ENCODE measurements at places on chromosomes 3 and 15. TPM values are rescaled to one million over a fixed set of nuclear protein-coding genes. Genes with fewer than 3 reads are reported as not detected.

DNA sequence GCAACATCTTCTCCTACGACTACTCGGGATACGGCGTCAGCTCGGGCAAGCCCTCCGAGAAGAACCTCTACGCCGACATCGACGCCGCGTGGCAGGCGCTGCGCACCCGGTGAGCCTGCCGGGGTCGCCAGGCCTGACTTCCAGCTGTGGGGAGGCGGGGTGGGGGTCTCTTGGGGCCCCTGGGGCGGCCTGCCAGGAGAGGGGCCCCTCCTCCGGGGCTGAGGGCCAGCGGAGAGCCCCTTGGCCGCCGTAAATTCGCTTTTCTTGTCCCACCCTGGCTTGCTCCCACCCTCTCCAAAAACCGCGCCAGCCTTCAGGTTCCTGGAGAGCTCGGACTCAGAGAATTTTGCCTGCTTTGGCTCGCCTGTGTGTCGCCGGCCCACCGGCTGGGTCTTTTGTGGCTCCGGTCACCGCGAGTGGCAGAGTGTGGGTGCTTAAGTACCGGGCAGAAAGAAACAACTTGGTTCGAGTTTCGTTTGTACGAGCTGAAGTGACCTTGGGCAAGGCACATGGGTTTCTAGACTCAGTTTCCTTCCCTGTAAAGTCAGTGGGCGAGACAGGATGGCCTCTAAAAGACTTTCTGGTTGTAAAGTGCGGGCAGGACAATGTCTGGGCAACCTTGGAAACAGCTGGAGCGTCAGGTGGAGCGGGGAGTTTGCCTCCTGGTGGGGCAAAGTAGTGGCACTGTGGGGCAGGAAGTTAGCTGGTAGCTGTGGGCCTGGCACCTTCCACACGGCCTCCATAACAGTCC, 976 bp downstream of the ABHD17C start:
- no peak for DNase-seq

- DNase-seq: no peak
Measured at GRCh38 chr15:39556461-39556860, 24.4 kb upstream of the THBS1 start.

GRCh38 chr3:65685621-65686235, 353.0 kb downstream of the MAGI1 start:
- DNase-seq: peak; percentile 36

DNA sequence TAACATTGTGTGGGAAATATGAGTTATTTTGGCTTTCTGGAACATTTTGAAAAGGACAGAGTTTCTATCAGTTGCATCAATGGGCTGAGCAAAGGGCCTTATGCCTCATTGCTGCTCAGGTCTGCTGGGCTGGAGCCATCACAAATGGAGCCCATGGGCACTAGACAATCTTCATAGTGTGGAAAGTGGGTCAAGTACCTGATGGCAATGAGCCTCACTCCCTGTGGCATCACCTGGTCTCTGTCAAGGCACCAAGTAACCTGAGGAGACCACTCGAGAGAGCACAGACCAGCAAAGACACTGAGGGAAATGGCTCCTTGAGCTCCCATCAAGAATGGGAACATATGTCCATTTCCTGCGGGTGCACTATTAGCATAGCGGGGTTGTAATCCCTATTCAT, 96.7 kb upstream of the PPP2R3A start:
- no peak for DNase-seq

GRCh38 chr3:49534581-49535441, 19.5 kb upstream of the BSN start:
- DNase-seq: peak; percentile 32

- DNase-seq: no peak
Measured at GRCh38 chr3:31187380-31187779, 292.9 kb upstream of the GADL1 start.

DNA sequence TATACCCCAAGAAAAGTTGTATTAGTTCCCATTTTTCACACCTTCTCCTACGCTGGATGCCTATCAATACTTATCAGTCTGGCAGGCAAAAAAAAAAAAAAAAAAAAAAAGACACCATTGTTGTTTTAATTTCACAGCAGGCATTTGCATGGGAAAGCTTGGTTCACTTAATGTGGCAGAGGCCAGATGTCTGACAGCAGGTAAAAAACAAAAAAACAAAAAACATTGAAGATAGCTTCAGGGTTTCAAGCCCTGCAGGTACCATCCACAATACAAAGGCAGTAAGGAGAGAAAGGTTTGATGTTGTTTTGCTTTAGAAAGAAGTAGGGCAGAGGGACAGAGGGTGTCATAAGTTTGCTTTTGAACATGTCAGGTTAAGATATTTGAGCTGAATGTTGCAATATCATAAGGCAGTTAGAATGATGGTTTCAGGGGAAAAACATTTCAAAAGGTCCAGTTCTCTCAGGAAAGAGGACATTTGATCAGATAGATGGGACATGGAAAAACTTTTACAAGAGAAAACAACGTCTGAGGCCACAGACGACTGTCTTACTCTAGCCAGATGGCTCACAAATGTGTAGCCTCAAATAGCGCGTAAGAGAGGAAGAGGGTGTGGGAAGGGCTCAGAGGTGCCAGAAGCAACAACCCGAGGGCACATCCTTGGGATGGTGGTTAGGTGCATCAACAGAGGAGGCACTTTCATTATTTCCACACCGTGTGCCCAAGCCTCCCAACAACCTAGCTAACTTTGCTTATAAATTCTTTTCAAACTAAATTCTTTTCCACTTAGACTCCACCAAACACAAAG, 25.7 kb downstream of the PCOLCE2 start:
- no peak for DNase-seq

Gene ZBED2
- 0.24 TPM for total RNA-seq

Gene THAP10
- 4.5 TPM for total RNA-seq

Gene PLCB2
- 13.9 TPM for total RNA-seq

Gene HTR3E
- total RNA-seq: not detected

GRCh38 chr3:52967398-52967797, 70.0 kb upstream of the STIMATE start:
- no peak for DNase-seq

GRCh38 chr3:100516232-100516631, 23.8 kb downstream of the TMEM45A start:
- DNase-seq: no peak

GRCh38 chr15:74863239-74864056, 9.7 kb downstream of the SCAMP2 start:
- DNase-seq: no peak

Gene FRMD4B
- total RNA-seq: 42.0 TPM

DNA sequence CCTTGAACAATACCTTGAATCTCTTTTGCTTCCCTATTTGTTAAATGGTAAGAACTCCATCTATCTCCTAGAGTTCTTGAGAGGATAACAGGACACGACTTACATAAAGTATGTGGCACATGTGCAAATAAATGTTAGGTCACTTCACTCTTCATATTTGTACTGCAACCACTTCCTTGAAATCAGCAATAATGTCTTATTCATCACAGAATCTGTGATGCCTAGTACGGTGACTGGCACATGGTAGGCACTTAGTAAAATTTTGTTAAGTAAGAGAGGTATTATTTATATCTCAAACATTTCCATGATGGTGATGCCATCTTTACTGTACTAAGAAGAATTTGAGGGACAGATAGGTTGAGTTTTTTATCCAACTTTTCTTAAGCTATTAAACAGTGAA, 14.3 kb downstream of the CD47 start:
- no peak for DNase-seq

Gene LEKR1
- total RNA-seq: 3.0 TPM

Gene CPLX3
- not detected for total RNA-seq

DNA sequence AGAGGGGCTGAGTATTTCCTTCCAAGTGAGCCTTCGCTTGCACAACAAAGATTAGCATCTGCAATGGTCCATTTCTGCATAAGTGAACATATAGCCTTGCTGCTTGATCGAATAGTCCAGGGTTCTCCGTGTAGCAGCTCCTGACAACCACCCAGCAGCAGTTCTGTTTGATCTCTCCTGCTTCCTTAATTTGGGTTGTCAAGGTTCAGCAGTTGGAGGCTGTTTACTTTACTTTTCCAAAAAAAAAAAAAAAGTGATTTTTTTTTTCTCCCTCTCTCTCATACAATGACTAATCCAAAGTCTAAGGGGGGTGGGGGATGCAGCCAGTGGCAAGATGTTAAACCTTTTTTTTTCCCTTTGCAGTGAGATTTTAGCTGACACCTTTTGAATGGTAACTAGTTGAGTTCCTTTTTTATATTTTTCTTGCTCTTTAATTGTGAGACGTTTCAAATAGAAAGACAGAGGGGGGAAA, 3.6 kb downstream of the FOXP1 start:
- no peak for DNase-seq

All from ovary (tissue), 10 donors.